CD4-positive, alpha-beta T cell treated with Interleukin-2 at 100 ng/mL for 4 hours (primary cell): ENCODE measurements at places on chromosomes 1 and 21.

GRCh38 chr1:2585318-2586092, 1.1 kb upstream of the PRXL2B start:
- peak; percentile 74 for DNase-seq

DNA sequence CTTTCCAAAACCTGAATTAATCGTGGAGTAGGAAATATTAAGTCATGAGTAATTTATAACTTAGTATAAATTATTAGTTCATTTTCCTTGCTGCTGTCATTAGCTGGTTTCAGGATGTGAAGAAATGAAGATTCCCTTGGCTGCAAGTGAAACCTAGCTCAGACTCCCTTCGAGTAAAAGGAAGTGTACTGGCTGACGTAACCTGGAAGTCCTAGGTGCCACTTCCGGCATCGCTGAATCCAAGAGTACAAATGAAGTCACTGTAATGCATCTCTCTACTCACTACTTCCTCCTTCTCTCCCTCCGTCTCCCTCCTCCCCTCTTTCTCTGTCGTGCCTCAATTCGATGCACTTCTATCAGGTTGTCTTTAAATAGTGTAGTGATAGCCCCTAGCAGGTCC, 28.8 kb downstream of the ZP4 start:
- DNase-seq: no peak

- no peak for DNase-seq
Observed at GRCh38 chr1:182674346-182675246, 9.8 kb downstream of the RGS8 start.

DNA sequence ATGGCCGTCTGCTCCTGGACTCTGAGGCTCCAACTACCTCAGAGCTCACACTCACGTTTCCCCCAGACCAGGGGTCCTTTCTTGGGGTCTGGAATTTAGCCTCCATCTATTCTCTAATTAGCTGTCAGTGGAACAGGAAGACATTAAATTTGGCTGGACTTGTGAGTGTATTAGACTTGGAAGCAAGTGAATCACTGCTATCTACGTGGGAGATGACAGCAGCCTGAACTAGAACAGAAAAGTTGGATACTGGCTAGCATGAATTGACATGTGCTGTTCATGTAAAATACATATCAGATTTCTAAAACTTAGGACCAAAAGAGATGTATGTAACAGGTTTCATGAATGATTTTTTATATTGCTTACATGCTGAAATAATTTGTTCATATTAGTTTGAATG, 28.0 kb downstream of the TAF5L start:
- no peak for DNase-seq

DNA sequence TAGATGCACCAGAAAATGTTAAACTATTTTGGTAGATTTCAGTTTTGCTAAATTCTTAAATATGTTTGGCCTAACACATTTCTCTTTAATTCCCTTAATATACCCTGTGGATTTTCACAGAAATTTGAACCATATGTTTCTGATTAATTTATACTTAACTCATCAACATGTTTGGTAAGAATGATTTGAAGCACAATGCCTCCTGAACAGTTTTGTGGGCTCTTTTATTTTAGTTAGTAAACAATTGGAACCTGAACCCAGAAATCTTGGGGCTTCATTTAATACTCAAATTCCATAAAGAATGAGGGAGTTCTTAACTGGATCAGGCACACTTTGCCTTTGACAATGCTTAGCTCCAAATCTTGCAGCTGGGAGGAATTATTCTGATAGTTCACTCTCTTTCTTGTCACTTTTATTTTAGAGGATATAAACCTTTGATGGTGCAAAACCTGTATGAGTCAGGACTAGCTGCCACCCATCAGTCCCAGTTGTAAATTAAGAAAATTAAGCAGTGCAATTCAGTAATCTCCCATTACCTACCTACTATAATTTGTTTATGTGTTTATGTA, 24.6 kb upstream of the LYPLAL1 start:
- DNase-seq: no peak

- no peak for DNase-seq
Observed at GRCh38 chr1:117447661-117448060, 80.4 kb downstream of the MAN1A2 start.

- DNase-seq: no peak
Observed at GRCh38 chr1:215082532-215083382, at the start of gene KCNK2. Gene KCNK2, plus strand, starts transcription at chr1:215082737. Its CDS starts 649 bp downstream, at chr1:215083386.

GRCh38 chr1:86872086-86872485, 41.8 kb downstream of the SELENOF start:
- no peak for DNase-seq

- peak; percentile 72 for DNase-seq
Observed at GRCh38 chr1:202807926-202808757, at the start of gene KDM5B. Gene KDM5B, minus strand, starts transcription at chr1:202808421. Its CDS starts 116 bp downstream, at chr1:202808305.

DNA sequence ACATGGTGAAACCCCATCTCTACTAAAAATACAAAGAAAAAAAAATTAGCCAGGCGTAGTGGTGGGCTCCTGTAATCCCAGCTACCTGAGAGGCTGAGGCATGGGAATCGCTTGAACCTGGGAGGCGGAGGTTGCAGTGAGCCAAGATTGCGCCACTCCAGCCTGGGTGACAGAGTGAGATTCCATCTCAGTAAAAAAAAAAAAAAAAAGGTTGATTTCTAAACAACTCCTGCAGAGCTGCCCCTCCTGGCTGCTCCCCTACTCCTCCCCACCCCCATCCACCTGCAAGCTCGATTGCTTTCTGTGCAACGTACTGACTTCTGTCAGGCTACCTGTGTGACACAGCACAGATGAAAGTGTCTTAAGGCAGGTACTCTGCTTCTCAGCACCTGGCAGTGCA, 13.3 kb downstream of the ETV3L start:
- no peak for DNase-seq

- no peak for DNase-seq
Observed at GRCh38 chr1:234862360-234862943, 252.5 kb upstream of the IRF2BP2 start.

- DNase-seq: no peak
Observed at GRCh38 chr1:58438468-58438867, 108.1 kb downstream of the OMA1 start.

- no peak for DNase-seq
Observed at GRCh38 chr1:209490013-209490412, 93.5 kb upstream of the CAMK1G start.

GRCh38 chr1:243595527-243596210, 254.4 kb downstream of the AKT3 start:
- DNase-seq: peak; percentile 51

DNA sequence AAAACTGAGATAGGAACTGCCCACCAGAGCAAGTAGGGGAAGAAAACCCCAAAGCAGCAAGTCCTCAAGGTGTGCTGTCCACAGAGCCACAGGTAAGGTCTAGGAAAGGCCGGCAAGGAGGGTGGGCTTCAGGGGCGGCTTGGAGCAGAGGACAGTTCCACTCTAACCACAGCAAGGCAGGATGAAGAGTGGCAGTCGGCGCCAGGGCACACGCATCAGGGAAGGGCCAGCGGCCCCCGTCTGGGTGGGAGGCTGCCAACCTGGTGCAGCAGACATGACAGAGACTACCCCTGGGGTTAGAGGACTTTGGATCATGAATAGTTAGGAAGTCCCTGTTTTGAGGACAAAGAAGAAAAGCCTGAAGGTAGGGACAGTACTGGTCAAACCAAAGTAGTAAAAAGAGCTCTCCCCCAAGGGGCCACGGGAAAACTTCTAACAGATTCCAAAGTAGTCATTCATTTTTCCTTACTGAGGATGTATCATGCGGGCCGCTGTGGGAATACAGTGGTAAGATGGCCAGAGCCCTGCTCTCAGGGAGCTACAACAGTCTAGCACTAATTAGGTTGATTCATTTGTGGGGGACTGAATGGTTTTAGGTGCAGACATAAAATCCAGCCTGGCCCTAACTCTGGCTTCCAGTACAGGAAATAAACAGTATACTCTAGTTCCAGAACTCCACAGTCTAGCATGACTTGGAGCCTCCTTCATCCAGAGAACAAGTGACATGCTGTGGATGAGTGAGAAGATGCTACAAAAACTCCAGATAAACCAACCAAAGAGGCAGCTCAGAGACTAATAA, 3.5 kb upstream of the RAP1GAP start:
- DNase-seq: no peak

- DNase-seq: no peak
Observed at GRCh38 chr1:217484871-217485270, 146.0 kb downstream of the GPATCH2 start.

DNA sequence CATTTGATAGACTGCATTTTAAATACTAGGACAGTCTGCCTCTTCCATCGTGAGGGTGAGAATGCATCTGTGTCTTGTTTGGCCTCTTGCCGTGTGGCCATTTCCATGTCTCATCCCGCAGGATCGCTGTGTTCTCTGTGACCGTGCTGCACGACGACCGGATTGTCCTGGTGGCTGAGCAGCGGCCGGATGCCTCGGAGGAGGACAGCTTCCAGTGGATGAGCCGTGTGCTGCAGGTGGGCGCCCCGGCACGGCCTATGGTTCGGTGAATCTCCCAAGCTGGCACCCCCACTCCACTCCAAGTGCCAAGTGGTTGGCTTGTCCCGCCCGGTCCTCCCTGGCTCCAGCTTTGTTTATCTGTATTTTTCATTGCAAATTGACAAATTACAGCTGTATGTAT, 55.2 kb downstream of the S100B start:
- DNase-seq: no peak

- DNase-seq: no peak
Observed at GRCh38 chr1:56057466-56058405, 521.6 kb downstream of the PLPP3 start.

GRCh38 chr1:99326215-99326949, 62.1 kb downstream of the PLPPR4 start:
- no peak for DNase-seq

- peak; percentile 64 for DNase-seq
Observed at GRCh38 chr1:53959664-53960250, 13.6 kb downstream of the LRRC42 start.

GRCh38 chr1:61368876-61369275, 286.5 kb downstream of the NFIA start:
- no peak for DNase-seq

DNA sequence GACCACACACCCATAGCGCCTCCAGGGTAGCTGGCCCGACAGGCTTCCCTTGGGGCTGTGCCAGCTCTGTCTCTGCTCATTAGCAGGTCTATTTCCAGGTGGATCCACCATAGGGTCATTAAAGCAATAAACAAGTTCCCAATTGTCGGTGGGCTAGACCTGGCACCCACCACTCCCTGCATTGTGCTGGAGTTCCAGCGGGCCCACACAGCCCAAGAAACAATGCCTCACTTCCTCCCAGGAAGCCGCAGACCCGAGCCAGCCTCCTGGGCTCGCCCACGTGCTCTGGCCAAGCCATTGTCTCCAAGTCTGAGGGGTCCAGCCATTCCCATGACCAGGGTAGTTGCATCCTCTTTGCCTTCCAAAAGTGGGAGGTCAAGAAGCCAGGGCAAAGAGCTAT, 27.5 kb upstream of the SOX13 start:
- no peak for DNase-seq

GRCh38 chr1:3509721-3510120, 55.3 kb downstream of the ARHGEF16 start:
- no peak for DNase-seq

- no peak for DNase-seq
Observed at GRCh38 chr1:156122519-156123355, 8.2 kb downstream of the LMNA start.

GRCh38 chr1:115456441-115456961, 118.5 kb upstream of the NGF start:
- no peak for DNase-seq

GRCh38 chr1:23889074-23889473, 21.0 kb upstream of the FUCA1 start:
- no peak for DNase-seq
